ENCODE measurements at places on chromosomes 7 and 10. TPM values are rescaled to one million over a fixed set of nuclear protein-coding genes. Genes with fewer than 3 reads are reported as not detected.

The CDHR3 gene
- 10.6 TPM for total RNA-seq

The FBXL13 gene
- total RNA-seq, result 3.4 TPM

The MNX1 gene
- 3.8 TPM for total RNA-seq

DNA sequence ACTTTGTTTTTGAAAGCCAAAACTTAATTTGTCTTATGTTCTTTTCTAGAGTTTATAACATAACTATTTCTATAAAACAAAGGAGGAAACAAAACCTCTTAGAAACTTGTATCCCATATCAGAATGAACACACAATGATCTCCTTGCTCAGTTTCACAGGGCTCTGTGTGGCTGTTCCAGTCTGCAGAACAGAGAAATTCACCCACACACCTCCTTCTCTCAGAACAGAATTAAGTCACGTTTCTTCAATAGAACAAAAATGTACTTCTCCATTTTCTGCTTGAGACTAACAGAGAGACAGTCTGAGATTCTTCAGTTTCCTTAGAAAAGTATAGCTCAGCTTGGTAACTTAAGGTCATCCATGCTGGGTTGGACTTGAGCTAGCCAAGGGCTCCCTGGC lies 15.8 kb upstream of the DOCK1 start:
- DNase-seq, result no peak

DNA sequence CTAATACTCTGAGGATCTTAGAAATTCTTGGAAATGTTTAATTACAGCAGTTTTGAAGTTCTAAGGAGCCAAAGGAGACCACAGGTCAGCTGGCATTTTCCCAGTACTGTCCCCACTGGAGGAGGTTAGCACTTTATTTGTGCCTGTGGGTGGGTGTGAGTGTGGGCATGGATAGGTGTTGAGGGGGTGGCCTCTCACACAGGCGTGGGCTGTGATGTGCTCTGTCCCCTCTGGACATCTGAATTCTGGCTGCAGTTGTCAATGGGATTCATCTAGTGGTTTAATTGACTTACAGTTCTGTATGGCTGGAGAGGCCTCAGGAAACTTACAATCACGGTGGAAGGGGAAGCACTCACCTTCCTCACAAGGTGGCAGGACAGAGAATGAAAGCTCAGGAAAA lies 135.4 kb upstream of the NAMPT start:
- DNase-seq, result no peak
